ENCODE measurements at places on chromosomes 5 and 9.

DNA sequence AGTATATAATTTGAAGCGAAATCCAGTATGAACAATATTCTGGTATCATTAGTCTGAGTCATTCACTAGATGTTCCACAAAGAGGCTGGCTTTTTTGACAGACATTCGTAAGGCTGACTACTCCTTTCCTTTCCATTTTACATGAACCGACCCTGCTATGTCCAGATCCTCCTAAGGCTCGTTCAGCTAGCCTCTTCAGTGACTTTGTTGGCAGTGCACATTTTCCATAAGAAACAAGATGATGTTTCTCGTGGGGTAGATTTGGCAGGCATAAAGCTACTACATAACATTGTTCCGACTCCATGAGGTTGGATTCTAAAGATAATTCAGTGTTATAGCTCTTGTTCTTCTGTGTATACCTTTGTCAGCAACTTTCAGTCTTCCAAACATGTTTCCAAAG, 49.0 kb downstream of the ZNF462 start:
- no peak for DNase-seq

GRCh38 chr9:16727452-16728136, 142.9 kb downstream of the BNC2 start:
- DNase-seq, result no peak

GRCh38 chr5:22844155-22844554, 9.0 kb downstream of the CDH12 start:
- no peak for DNase-seq

DNA sequence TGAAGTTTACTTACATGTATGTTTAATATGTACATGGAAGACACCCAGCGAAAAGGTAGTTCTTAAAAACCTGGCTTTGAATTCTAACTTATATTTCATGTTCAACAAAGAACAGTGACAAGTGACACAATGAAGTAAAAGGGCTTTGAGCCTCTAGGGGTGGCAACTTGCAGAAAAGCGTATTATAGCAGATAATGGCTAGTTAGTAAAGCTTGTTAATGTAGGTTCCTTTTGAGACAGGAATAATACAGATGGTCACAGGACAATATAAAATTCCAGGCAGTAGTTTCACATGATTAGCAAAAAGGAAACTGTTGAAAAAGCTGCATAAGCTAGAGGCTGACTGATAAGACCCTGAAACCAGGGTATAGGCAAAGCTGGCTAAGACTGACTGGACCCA, 132.4 kb upstream of the FTMT start:
- DNase-seq, result no peak

GRCh38 chr5:128579093-128579492, 41.0 kb upstream of the FBN2 start:
- DNase-seq, result no peak

GRCh38 chr9:71678999-71679398, 89.3 kb downstream of the CEMIP2 start:
- no peak for DNase-seq

- no peak for DNase-seq
These were observed 133.0 kb downstream of the ZSWIM6 start for GRCh38 chr5:61465066-61465465.

DNA sequence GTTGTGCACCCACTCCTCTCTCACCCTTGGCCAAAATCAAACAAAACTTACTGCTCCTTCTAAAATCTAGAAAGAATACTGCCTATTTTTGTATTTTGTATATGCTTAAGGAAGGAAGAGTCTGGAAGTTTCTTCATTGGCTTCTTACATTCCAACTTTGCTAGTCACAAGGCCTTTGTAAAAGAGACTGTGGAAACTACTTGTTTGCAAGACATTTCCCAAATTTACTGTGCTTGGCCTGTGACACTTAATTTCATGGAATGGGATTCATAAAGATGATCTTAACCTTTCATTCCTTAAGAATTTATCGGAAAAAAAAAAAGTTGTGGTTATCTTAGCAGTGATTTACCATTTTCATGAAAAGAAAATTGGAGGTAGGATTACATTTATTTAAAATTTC, 208.9 kb downstream of the VPS13A start:
- DNase-seq, result no peak

- no peak for DNase-seq
These were observed 5.1 kb downstream of the TLN1 start for GRCh38 chr9:35726931-35727330.
